ENCODE measurements at places on chromosomes 3 and 15. TPM values are rescaled to one million over a fixed set of nuclear protein-coding genes. Genes with fewer than 3 reads are reported as not detected.

The BCHE gene
- 9.2 TPM for total RNA-seq

DNA sequence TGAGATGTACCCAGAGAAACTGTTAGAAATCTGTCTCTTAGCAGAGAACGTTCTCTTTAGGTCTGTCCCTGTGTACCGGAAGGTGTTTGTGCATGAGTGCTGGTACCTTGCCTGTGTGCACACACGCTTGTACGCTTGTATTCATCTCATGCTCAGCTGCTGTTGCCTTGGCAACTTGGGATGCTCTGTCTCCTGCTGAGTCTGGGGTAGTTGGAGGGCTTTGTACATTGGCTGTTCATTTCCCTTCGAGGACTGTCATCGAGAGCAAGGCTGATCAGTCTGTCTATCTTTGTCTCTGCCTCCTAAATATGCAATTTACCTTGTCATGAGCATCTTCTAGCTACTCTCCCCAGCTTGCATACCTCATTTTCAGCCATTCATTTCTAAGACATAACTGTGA is 147.2 kb downstream of the SLCO3A1 start:
- peak; percentile 98 for ATAC-seq

The KIF7 gene
- total RNA-seq = 3.8 TPM

- no peak for ATAC-seq
Measured at GRCh38 chr3:61872077-61872706, 310.8 kb downstream of the PTPRG start.

The TF gene
- total RNA-seq = 0.73 TPM

- no peak for ATAC-seq
Measured at GRCh38 chr15:32704395-32704981, 13.3 kb upstream of the GREM1 start.

The KNG1 gene
- total RNA-seq = not detected

- ATAC-seq = no peak
Measured at GRCh38 chr3:7015683-7016440, 154.9 kb downstream of the GRM7 start.

DNA sequence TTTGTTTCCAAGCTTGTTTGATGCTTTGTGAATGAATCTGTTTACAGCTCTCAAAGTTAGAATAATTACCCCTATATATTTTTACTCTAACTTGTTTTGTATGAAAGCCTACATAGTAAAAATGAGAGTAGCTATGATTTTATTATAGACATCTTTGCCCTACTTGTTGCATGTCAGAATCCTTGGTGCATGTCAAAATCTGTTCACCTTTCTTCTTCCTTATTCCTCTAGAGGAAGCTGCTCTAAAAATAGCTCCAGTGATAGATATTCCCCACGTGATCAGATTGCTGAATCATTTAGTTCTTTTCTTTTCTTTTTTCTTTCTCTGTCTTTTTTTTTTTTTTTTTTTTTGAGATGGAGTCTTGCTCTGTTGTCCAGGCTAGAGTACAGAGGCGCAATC is 39.8 kb downstream of the LRRC49 start:
- no peak for ATAC-seq

- no peak for ATAC-seq
Measured at GRCh38 chr3:43869491-43869890, 178.8 kb downstream of the ABHD5 start.

GRCh38 chr3:40737343-40737742 is 212.6 kb downstream of the ZNF621 start:
- ATAC-seq = no peak

DNA sequence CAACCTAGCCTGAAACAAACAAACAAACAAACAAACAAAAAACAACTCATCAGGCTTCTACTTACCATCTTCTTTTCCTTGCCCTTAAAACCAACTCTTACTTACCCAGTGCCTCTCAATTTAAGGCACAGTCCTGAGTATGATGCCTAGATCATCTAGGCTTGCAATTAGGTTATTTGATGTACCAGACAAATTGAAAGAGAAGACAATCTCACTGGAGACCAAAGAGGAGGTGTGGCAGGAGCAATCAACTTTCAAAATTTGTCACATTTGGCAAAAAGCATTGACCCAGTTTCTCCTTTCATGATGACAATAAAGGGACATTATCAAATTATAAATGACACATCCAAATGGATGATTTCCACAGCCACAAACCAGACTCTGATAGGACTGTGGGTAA is 36.0 kb downstream of the AAGAB start:
- no peak for ATAC-seq

The PLD1 gene
- total RNA-seq = 44.8 TPM

The RETNLB gene
- total RNA-seq = not detected

- ATAC-seq = no peak
Measured at GRCh38 chr15:77688693-77689092, 56.0 kb upstream of the LINGO1 start.

The MRPL3 gene
- total RNA-seq = 172 TPM

The SAMD7 gene
- total RNA-seq = 0.19 TPM

The MYD88 gene
- total RNA-seq = 17.2 TPM

The KBTBD12 gene
- total RNA-seq = 0.23 TPM

DNA sequence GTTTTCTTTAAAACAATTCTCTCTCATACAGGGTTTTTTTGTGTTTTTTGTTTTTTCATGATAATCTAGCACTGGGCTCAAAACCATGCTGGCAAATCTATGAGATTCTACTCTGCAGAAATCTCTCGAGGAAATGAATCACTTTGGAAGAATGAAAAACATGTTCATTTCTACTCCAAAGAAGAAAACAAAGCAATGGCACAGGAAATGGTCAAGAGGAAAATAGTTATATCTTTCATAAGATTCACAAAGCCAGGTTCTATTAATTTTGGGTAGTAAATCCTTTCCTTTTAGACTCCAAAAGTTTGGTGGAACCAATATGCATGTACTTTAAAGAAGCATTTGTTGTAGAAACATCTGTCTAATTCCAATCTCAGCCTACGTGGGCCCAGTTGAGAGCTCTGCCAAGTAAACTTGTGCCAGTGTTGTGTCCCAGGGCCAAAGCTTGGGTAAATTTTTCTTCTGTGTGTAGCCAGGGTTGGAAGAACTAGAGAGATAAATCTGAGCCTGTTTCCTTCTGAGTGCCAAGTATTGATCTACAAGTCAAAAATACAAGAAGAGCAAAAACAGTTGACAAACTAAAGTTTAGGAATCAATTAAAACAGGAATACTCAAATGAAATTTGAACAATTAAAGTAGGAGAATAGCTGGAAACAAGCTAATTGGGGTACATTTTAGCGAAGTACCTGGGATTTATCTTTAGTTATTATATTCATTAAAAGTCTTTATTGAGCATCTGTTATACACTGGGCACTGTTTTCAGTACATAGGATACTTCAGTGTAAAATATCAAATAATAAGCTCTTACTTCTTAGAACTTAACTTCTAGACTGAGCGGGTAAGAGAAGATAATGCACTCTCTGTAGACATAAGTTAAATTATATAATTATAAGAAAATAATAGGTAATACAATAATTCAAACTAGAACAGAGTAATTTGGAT is 657.5 kb upstream of the NECTIN3 start:
- no peak for ATAC-seq

The VWA5B2 gene
- 1.2 TPM for total RNA-seq

- ATAC-seq = no peak
Measured at GRCh38 chr15:100705065-100705464, 102.7 kb downstream of the ASB7 start.

The SENP2 gene
- 44.0 TPM for total RNA-seq
